ENCODE measurements at places on chromosomes 7 and 10. TPM values are rescaled to one million over a fixed set of nuclear protein-coding genes. Genes with fewer than 3 reads are reported as not detected.

The RBP3 gene
- not detected for polyA plus RNA-seq

The EEF1AKMT2 gene
- 15.3 TPM for polyA plus RNA-seq

The NEUROG3 gene
- polyA plus RNA-seq, result not detected

The GNAT3 gene
- not detected for polyA plus RNA-seq

The HOXA10 gene
- 0.09 TPM for polyA plus RNA-seq

The CCDC146 gene
- polyA plus RNA-seq, result 4.5 TPM

The SLC29A3 gene
- polyA plus RNA-seq, result 1.9 TPM

The GPR26 gene
- not detected for polyA plus RNA-seq

The SORCS1 gene
- polyA plus RNA-seq, result 0.34 TPM

The LRRC17 gene
- 0.26 TPM for polyA plus RNA-seq

The WIPF3 gene
- polyA plus RNA-seq, result 1.2 TPM

The C10orf71 gene
- polyA plus RNA-seq, result not detected

The ZKSCAN1 gene
- 25.0 TPM for polyA plus RNA-seq

The ABCB1 gene
- 1.7 TPM for polyA plus RNA-seq

The VWA2 gene
- 1.4 TPM for polyA plus RNA-seq

The RBM20 gene
- 7.2 TPM for polyA plus RNA-seq

The ETV1 gene
- 0.65 TPM for polyA plus RNA-seq

The GPR85 gene
- 0.39 TPM for polyA plus RNA-seq

The CFAP69 gene
- 1.4 TPM for polyA plus RNA-seq

The TMEM178B gene
- 0.21 TPM for polyA plus RNA-seq

The NEURL1 gene
- polyA plus RNA-seq, result 0.11 TPM

The TWIST1 gene
- polyA plus RNA-seq, result 2.6 TPM

The RAMP3 gene
- polyA plus RNA-seq, result 12.1 TPM

All from esophagus (tissue), 2 donors.